T-cell (primary cell): ENCODE measurements at places on chromosomes 16 and 17.

DNA sequence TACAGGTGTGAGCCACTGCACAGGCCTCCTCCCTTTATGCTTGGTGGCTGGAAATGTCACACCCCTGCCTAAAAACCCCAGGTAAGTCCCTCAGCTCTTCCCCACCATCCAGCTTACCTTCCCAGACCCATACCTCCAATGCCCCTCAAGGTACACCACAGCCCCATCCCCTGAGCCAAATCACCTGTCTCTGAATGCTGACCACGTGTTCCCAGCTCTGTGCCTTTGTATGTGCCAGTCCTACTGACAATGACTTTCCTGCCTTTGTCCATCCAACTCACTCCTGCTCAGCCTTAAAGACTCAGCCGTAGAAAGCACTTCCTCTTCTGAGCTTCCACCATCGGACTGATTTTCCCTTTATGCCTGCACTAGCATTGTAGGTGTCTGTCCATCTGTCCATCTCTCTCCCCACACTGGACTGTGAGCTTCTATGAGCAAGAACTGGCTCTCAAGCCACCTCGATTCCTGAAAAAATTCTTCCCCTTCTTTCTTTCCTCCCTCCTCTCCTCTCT lies 30.7 kb upstream of the GOSR2 start:
- H3K27me3 ChIP-seq: no peaks in the 10 kb centered on the region
- H3K36me3 ChIP-seq: no peaks in the 10 kb centered on the region
- H3K4me1 ChIP-seq: no peaks in the 10 kb centered on the region

DNA sequence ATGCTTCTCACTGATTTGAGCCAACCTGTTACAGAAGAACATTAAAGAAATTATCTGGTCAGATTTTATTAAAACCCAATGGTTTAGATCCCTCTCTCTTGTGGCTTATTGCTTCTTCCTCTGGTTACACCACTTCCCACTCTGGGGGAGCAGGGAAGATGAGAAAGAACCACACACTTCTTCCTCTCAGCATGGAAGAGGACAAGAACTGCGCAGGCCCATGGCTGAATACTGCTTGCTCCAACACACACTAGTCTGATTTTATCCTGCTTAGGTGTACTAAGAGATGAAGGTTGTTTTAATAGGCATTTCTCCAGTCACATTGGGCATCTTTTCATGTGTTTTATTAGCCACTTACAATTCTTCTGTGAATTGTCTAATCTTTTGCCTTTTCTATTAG lies 27.6 kb downstream of the MAP3K3 start:
- DNase-seq: no peak
- no peak overlapping the region for H3K4me3 ChIP-seq
- H3K27me3 ChIP-seq: no peaks in the 10 kb centered on the region
- H3K4me1 ChIP-seq: peaks cover 7% of the 10 kb centered on the region
- no peak overlapping the region for H3K27ac ChIP-seq

GRCh38 chr17:33118391-33119075 lies 126.9 kb downstream of the SPACA3 start:
- H3K4me1 ChIP-seq: no peaks in the 10 kb centered on the region
- H3K27ac ChIP-seq: no peak overlapping the region
- no peak overlapping the region for H3K4me3 ChIP-seq
- peaks cover 11% of the 10 kb centered on the region for H3K27me3 ChIP-seq

DNA sequence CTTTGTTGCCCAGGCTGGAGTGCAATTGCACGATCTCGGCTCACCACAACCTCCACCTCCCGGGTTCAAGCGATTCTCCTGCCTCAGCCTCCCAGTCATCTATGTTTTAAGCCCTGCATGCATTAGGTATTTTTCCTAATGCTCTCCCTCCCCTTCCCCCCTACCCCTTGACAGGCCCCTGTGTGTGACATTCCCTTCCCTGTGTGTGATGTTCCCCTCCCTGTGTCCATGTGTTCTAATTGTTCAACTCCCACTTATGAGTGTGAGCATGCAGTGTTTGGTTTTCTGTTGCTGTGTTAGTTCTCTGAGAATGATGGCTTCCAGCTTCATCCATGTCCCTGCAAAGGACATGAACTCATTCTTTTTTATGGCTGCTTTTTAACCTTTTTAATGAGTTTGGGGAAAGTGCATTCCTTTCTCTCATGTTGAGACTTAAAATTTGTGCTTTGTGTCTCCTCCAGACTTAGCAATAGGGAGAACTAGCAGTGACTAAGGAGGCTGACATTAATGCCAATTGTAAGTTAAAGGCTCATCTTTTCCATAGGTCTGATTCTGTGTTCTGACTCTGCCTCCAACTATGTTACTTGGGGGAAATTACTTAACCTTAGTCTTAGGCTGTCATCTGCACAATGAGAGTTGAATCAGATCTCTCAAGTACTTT lies 17.7 kb upstream of the PHAF1 start:
- H3K27ac ChIP-seq: no peak overlapping the region
- no peak for DNase-seq
- H3K27me3 ChIP-seq: no peaks in the 10 kb centered on the region
- H3K36me3 ChIP-seq: no peaks in the 10 kb centered on the region
- no peaks in the 10 kb centered on the region for H3K4me1 ChIP-seq

DNA sequence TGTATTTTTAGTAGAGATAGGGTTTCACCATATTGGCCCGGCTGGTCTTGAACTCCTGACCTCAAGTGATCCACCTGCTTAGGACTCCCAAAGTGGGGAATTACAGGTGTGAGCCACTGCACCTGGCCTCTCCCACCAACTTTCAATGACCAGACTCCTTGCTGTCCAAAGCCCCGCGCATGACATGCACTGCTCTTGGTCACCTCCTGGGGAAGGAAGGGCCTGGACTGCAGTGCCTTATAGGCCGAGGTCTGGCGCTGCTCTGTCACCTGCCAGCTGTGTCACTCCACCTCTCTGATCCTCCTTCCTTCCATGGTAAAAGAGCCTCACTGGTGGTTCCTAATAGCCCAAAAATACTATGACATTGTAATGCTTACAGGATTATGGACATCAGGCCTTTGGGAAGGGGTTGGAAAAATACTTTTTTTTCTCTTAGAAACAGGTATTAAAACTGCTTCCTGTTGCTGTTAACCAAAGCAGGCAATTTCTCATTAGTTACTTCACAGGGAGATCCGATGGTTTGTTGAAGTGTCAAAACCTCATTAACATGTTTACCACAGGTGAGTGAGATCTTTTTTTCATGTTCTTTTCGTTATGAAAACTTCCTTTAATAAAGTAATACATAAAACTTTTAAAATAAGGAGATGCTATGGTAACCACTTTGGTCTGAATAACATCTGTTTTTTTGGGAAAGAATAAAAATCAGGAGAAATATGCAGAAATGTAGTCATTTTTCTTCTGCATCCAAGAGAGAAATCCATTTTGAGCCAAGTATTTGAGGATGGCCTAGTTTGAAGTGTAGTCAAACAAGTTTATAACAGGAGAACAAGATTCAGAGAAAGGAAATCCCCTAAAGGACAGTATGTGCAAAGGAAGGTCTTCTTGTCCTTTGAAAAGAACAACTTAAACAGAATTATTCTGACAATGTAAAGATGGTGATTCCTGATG lies 35.5 kb downstream of the GRB7 start:
- no peaks in the 10 kb centered on the region for H3K27me3 ChIP-seq
- DNase-seq: no peak
- peak overlapping the region; percentile 91 for H3K27ac ChIP-seq
- peaks cover 66% of the 10 kb centered on the region for H3K4me1 ChIP-seq

- no peaks in the 10 kb centered on the region for H3K4me1 ChIP-seq
- no peak overlapping the region for H3K27ac ChIP-seq
- H3K27me3 ChIP-seq: no peaks in the 10 kb centered on the region
- no peak for DNase-seq
- no peak overlapping the region for H3K4me3 ChIP-seq
- no peaks in the 10 kb centered on the region for H3K36me3 ChIP-seq
Observed at GRCh38 chr16:7021653-7022275, 310.9 kb upstream of the RBFOX1 start.

GRCh38 chr17:27895940-27896535 lies 2.9 kb upstream of the LYRM9 start:
- DNase-seq: no peak
- no peak overlapping the region for H3K4me3 ChIP-seq
- H3K27me3 ChIP-seq: no peaks in the 10 kb centered on the region
- no peaks in the 10 kb centered on the region for H3K36me3 ChIP-seq
- H3K27ac ChIP-seq: no peak overlapping the region

DNA sequence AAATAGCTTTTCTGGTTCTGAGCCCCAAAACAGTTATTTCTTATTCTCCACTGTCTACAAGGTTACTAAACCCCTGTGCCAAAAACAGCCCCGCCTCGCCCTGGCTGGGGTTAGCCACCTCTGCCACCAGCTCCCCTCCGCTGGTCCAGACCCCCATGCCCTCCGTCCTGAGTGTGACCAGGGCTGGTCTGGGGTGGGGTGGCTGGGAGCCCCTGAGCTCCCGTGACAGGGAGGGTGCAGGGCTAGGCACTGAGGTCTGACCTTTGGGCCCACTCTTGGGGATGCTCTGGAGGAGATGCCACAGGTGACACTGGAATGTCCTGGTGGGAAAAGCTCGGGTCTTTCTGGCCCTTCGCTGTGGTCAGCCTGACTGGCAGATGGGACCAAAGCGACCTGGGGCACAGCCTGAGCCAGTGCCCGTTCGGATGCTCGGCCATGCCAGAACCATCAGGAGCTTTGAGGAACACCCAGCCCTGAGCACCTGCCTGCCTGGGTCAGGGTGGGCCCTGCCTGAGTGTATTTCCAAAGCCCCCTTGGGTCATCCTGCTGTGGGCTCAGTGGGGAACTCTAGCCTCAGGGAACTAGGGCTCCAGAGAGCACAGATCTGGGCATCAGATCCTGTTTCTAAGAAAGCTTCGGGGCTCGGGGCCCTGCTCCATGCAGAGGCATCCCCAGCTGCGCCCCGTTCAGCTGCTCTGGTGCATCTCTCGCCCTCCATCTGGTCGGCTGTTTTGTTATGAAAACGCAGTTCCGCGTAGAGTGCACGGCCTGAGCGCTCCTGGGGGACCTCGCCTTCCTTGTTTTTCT lies 72.1 kb upstream of the GNG13 start:
- H3K27ac ChIP-seq: no peak overlapping the region
- no peak overlapping the region for H3K4me3 ChIP-seq
- no peaks in the 10 kb centered on the region for H3K4me1 ChIP-seq
- H3K36me3 ChIP-seq: peaks cover 13% of the 10 kb centered on the region

GRCh38 chr17:72687886-72688285 lies 404.6 kb downstream of the SLC39A11 start:
- no peak overlapping the region for H3K27ac ChIP-seq
- no peaks in the 10 kb centered on the region for H3K27me3 ChIP-seq
- DNase-seq: no peak
- H3K4me3 ChIP-seq: no peak overlapping the region
- no peaks in the 10 kb centered on the region for H3K4me1 ChIP-seq

DNA sequence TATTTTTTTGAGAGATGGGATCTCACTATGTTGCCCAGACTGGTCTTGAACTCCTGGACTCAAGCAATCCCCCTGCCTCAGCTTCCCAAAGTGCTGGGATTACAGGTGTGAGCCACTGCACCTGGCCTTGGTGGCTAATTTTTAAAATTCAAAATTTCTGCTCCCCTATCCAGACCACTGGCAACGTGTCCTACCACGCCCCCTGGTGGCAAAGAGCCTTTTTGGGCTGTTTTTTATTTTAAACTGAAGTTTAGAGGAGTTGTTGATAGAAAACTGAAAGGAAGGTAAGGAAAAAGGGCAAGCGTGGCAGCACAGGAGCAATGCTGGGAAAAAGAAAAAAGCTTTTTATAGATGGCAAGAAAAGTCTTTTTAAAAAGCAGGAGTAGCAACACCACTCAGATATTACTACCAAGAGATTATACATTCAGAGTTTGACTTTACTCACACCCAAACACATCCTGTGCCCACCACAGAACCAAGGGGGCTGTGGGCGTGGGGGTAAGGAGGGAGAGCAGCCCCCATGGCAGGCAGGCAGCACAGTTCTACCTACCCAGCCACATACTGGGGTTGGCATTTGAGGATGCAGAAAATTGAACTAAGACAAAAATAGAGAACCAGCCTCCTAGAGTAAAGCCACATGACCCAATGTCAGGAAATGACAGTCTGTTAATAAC lies 4.2 kb upstream of the MXRA7 start:
- peak; percentile 49 for DNase-seq
- no peak overlapping the region for H3K4me3 ChIP-seq
- peak overlapping the region; percentile 91 for H3K27ac ChIP-seq
- peaks cover 11% of the 10 kb centered on the region for H3K4me1 ChIP-seq
- H3K27me3 ChIP-seq: peaks cover 4% of the 10 kb centered on the region
